Activated CD8-positive, alpha-beta memory T cell treated with anti-CD3 and anti-CD28 coated beads, Interleukin-2, amount 10 ng/mL, durations not matched to agents 7 days and 5 days (primary cell): ENCODE measurements at places on chromosomes 6 and 20. TPM values are rescaled to one million over a fixed set of nuclear protein-coding genes. Genes with fewer than 3 reads are reported as not detected.

- no peak overlapping the region for H3K4me3 ChIP-seq
- H3K27me3 ChIP-seq: no peaks in the 10 kb centered on the region
- no peak overlapping the region for H3K27ac ChIP-seq
- H3K4me1 ChIP-seq: no peaks in the 10 kb centered on the region
- peaks cover under 1% of the 10 kb centered on the region for H3K36me3 ChIP-seq
- DNase-seq: no peak
Measured at GRCh38 chr6:25458485-25458884, 179.3 kb downstream of the CARMIL1 start.

GRCh38 chr6:113161018-113161315 lies 696.2 kb upstream of the MARCKS start:
- H3K4me3 ChIP-seq: no peak overlapping the region
- DNase-seq: no peak
- no peak overlapping the region for H3K27ac ChIP-seq
- no peaks in the 10 kb centered on the region for H3K4me1 ChIP-seq
- H3K36me3 ChIP-seq: no peaks in the 10 kb centered on the region

DNA sequence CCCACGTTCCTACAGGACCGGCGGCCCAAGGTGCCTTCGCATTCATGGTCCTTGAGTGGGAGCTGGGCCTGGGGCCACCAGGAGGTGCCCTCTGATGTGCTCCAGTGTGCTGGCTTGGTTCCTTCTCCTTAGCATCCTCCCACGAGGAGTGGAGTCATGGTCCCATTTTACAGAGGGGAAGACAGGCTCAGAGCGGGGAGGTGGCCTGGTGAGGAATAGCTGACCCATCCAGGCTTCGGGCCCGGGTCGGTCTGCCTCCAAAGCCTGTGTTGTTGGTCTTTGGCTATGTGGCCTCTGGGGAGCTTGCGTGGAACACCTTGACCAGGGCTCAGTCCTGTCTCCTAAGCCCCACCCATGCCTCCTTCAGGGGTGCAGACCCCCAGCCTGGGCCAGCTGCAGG lies 22.8 kb downstream of the RBM38 start:
- H3K4me3 ChIP-seq: no peak overlapping the region
- H3K4me1 ChIP-seq: peaks cover 25% of the 10 kb centered on the region
- H3K27me3 ChIP-seq: peaks cover 10% of the 10 kb centered on the region
- H3K27ac ChIP-seq: no peak overlapping the region
- no peak for DNase-seq

- H3K4me1 ChIP-seq: peaks cover 44% of the 10 kb centered on the region
- no peak for DNase-seq
- no peak overlapping the region for H3K27ac ChIP-seq
- peaks cover 17% of the 10 kb centered on the region for H3K27me3 ChIP-seq
Measured at GRCh38 chr20:17849901-17850683, 118.5 kb downstream of the SNX5 start.

GRCh38 chr20:62874964-62875344 lies 13.3 kb upstream of the TCFL5 start:
- H3K36me3 ChIP-seq: no peaks in the 10 kb centered on the region
- peaks cover 14% of the 10 kb centered on the region for H3K4me1 ChIP-seq
- H3K4me3 ChIP-seq: no peak overlapping the region
- peaks cover 6% of the 10 kb centered on the region for H3K27me3 ChIP-seq
- DNase-seq: no peak
- H3K27ac ChIP-seq: no peak overlapping the region

- H3K27ac ChIP-seq: no peak overlapping the region
- H3K36me3 ChIP-seq: no peaks in the 10 kb centered on the region
- peaks cover 5% of the 10 kb centered on the region for H3K4me1 ChIP-seq
- DNase-seq: no peak
- H3K27me3 ChIP-seq: no peaks in the 10 kb centered on the region
- no peak overlapping the region for H3K4me3 ChIP-seq
Measured at GRCh38 chr6:43738877-43739641, 31.0 kb upstream of the VEGFA start.

DNA sequence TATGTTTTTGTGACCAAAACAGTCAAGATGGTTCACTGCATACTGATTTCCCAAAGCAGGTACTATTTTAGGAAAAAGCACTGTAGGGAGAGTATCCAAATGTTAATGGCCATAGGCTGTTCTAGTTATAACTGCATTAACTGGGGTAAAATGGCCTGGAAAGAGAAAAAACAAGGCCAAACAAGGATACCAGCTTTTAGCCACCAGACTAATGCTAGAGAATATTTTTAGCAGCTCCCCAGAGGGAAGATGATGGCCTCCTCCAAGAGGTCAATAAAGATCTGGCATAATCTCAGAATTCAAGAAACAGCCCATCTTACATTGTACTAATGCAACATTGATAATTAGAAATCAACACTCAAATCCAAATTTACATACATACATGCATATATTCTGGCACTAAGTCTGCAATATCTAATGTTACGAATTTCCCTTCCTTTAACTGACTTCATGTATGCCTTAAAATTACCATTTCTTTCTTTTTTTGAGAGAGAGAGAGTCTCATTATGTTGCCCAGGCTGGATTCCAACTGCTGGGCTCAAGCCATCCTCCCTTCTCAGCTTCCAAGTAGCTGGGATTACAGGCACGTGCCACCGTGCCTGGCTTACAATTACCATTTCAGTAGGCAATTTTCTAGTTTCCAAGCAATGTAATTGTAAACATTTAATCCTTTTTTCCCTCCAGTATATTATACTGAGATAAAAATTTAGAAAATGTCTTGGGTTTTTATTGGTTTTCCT lies 9.3 kb downstream of the COX7A2 start:
- peaks cover 4% of the 10 kb centered on the region for H3K4me1 ChIP-seq
- H3K27me3 ChIP-seq: no peaks in the 10 kb centered on the region
- H3K36me3 ChIP-seq: peaks cover 21% of the 10 kb centered on the region
- no peak overlapping the region for H3K4me3 ChIP-seq
- DNase-seq: no peak

- no peak within 1 kb of the TSS for H3K4me3 ChIP-seq
- no peaks in the 10 kb centered on the region for H3K27me3 ChIP-seq
- H3K4me1 ChIP-seq: no peaks in the 10 kb centered on the region
- no peak within 1 kb of the TSS for H3K27ac ChIP-seq
Measured at GRCh38 chr6:56246881-56247653, at the start of gene COL21A1. TSS of gene COL21A1 (minus strand) at chr6:56247580. CDS start at chr6:56182618, 64,962 bp downstream.

- peaks cover 2% of the 10 kb centered on the region for H3K4me1 ChIP-seq
- no peak overlapping the region for H3K4me3 ChIP-seq
- no peaks in the 10 kb centered on the region for H3K36me3 ChIP-seq
- no peak for DNase-seq
- H3K27ac ChIP-seq: no peak overlapping the region
Measured at GRCh38 chr6:87094576-87094975, 330 bp downstream of the CGA start.

GRCh38 chr20:16587066-16587465 lies 13.8 kb upstream of the KIF16B start:
- DNase-seq: no peak
- H3K27me3 ChIP-seq: peaks cover 12% of the 10 kb centered on the region
- H3K36me3 ChIP-seq: no peaks in the 10 kb centered on the region
- no peak overlapping the region for H3K4me3 ChIP-seq

GRCh38 chr6:16380220-16380809 lies 141.9 kb downstream of the GMPR start:
- H3K4me1 ChIP-seq: no peaks in the 10 kb centered on the region
- H3K27me3 ChIP-seq: no peaks in the 10 kb centered on the region
- no peak overlapping the region for H3K27ac ChIP-seq
- no peak overlapping the region for H3K4me3 ChIP-seq
- no peak for DNase-seq

GRCh38 chr6:31935021-31935420 lies 7.5 kb downstream of the C2 start:
- DNase-seq: no peak
- no peaks in the 10 kb centered on the region for H3K4me1 ChIP-seq
- H3K27ac ChIP-seq: no peak overlapping the region
- H3K36me3 ChIP-seq: no peaks in the 10 kb centered on the region
- no peak overlapping the region for H3K4me3 ChIP-seq

DNA sequence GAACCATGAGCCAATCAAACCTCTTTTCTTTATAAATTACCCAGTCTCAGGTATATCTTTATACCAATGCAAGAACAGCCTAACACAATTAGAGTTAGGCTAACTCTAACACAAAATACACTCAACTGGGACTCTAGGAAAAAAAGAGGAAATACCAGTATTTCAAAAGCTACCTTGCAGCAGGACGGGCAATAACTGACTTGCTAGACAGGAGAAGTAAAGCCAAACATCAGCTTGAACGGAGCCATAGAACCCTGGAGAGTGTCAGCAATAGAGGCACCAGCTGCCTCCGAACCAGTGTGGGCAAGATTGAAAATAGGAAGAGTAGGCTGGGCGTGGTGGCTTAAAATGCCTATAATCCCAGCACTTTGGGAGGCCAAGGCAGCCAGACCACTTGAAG lies 162.0 kb upstream of the SOX4 start:
- peaks cover 20% of the 10 kb centered on the region for H3K27me3 ChIP-seq
- H3K4me1 ChIP-seq: no peaks in the 10 kb centered on the region
- no peak for DNase-seq
- H3K4me3 ChIP-seq: no peak overlapping the region
- H3K36me3 ChIP-seq: no peaks in the 10 kb centered on the region
- no peak overlapping the region for H3K27ac ChIP-seq

DNA sequence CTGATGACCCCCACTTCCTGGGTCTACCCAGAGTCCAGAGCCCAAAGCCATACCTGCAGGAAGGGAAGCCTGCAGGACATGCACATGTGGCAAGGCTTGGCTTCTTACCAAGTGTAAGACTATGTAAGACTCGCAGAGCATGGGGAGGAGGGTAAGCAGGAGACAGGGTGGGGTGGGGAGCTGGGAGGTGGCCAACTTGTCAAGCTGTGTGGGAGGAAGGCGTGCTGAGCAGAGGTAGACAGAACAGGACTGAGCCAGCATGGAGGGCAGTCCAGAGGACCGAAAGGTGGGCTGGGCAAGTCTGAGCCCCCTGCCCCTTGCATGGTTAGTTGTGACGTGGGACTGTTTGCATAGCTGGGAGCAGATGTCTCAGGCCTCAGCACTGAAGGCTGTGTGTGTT lies 53.4 kb upstream of the RNF24 start:
- no peak overlapping the region for H3K4me3 ChIP-seq
- no peaks in the 10 kb centered on the region for H3K27me3 ChIP-seq
- no peaks in the 10 kb centered on the region for H3K36me3 ChIP-seq
- DNase-seq: no peak

GRCh38 chr6:81531869-81532561 lies 220.5 kb downstream of the TENT5A start:
- DNase-seq: no peak
- no peak overlapping the region for H3K4me3 ChIP-seq
- H3K4me1 ChIP-seq: no peaks in the 10 kb centered on the region
- H3K27me3 ChIP-seq: no peaks in the 10 kb centered on the region
- H3K36me3 ChIP-seq: no peaks in the 10 kb centered on the region

DNA sequence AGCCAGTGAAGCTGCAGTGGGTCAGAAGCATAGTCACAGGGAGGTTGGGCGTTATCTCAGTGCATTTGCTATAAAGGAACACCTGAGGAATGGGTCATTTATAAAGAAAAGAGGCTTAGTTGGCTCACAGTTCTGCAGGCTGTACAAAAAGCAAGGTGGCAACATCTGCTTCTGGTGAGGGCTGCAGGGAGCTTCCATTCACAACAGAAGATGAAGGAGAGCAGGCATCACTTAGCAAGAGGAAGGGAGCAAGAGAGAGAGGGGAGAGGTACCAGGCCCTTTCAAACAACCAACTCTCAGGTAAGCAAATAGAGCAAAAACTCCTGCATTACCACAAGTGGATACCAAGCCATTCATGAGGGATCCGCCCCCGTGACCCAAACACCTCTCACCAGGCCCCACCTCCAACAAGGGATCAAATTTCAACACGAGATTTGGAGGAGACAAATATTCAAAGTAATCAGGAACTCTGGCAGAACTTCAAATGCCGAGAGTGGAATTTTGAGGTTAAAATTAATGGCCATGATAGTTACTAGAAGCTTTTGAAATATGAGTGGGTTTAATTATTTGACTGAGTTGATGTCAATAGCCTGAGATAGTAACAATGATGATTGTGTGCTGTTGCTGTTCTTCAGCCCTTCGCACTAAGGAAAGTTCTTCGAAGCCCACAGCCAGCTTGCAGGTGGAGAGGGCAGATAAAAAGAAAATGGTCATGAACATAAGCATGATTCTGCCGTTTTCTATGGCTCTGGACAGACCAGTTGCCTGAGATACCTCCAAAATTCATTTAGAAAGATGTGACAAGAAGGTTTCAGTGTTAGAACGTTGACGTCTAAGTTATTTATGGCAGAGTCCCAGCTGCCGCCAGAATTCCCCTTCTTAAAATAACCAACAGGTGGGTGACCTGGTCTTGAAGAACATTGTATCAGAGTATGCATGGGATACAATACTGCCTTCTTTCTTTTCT lies 55.3 kb upstream of the ADTRP start:
- no peaks in the 10 kb centered on the region for H3K4me1 ChIP-seq
- H3K36me3 ChIP-seq: no peaks in the 10 kb centered on the region
- no peak overlapping the region for H3K4me3 ChIP-seq
- DNase-seq: no peak
- no peak overlapping the region for H3K27ac ChIP-seq

- H3K4me3 ChIP-seq: no peak overlapping the region
- H3K36me3 ChIP-seq: no peaks in the 10 kb centered on the region
- H3K4me1 ChIP-seq: no peaks in the 10 kb centered on the region
- no peak for DNase-seq
Measured at GRCh38 chr6:74069089-74069581, 373.1 kb downstream of the CD109 start.

DNA sequence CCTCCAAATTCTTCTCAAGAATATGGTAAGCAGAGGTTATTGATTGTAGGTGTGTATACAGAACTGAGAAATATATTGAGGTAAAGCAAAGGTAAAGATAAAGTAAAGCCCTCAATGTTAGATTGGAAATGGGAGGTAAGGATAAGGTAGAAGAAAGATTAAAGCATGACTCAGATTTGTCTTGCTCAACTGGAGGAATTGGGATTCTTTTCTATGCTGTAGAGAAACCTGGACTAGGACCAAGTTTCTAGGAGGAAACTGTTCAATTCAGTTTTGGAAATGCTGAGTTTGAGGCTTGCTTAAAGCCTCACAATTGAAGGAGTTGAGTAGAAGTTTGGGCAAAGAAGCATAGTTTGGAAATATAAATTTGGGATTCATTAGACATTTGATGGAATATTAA lies 634.0 kb upstream of the PTCHD4 start:
- DNase-seq: no peak
- no peaks in the 10 kb centered on the region for H3K4me1 ChIP-seq
- no peaks in the 10 kb centered on the region for H3K27me3 ChIP-seq
- no peaks in the 10 kb centered on the region for H3K36me3 ChIP-seq

PTK7 gene
- 0.33 TPM for total RNA-seq

LRP11 gene
- total RNA-seq: 3.1 TPM

SULF2 gene
- 2.0 TPM for total RNA-seq

ABCF1 gene
- total RNA-seq: 73.8 TPM

COL12A1 gene
- total RNA-seq: not detected

WFDC10B gene
- not detected for total RNA-seq

DDX43 gene
- total RNA-seq: 0.77 TPM

MUC21 gene
- total RNA-seq: not detected
